NCI-H2081 (cell line): ENCODE measurements at places on chromosomes 2 and 18.

DNA sequence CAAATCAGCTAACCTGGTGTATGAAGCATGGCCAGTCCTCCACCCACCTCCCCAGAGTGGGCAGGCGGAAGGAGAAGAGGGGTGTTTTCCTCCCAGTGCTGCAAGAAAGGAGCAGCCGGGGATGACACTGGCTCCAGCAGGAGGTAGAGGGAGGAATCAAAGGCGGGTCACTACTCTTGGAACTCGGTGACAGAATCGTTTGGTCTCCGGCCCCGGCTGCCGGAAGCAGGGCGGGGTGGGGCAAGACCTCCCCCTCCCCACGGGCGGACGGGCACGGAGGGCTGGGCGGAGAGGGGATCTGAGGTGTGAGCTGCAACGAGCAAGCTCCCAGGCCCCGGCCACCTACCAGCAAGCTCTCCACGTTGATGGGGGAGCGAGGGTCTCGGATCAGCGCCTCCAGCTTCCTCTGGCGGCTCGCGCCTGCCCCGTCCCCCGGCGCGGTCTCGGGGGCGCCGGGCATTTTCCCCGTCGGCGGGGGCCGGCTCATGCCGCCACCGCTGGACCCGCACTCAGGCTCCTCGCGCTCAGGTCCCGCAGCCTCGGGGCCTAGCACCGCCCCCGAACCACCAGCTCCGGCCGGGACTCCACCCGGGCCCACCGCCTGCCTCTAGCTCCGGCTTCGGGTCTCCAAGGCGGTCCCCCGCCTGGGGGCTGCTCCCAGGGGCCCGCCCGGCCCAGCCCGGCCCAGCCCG lies 640 bp downstream of the ROCK2 start:
- peak; percentile 62 for DNase-seq

GRCh38 chr2:3146175-3146574 lies 231.4 kb downstream of the EIPR1 start:
- DNase-seq: no peak

DNA sequence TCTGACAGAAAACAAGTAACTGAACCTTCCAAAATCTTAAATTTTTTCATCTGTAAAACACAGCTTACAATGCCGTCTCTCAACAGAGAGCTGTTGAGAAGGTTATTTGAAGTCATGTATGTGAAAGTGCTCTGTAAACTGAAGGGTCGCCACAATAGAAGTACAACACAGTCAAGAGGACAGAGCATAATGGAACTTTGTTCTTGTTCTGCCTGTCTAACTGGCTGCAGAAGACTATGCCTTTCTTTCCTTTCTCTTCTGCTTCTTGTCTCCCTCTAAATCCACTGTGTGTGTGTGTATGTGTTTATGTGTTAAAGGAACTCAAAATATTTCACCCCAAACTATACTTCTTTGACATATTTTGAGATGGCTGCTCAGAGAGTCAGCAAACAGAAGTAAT lies 365.8 kb upstream of the RND3 start:
- DNase-seq: no peak

- DNase-seq: no peak
These were observed 217.7 kb upstream of the SMAD7 start for GRCh38 chr18:49168281-49168985.

- no peak for DNase-seq
These were observed 44.9 kb upstream of the LONRF2 start for GRCh38 chr2:100367163-100367562.

GRCh38 chr2:66582104-66582986 lies 147.4 kb downstream of the MEIS1 start:
- DNase-seq: no peak

DNA sequence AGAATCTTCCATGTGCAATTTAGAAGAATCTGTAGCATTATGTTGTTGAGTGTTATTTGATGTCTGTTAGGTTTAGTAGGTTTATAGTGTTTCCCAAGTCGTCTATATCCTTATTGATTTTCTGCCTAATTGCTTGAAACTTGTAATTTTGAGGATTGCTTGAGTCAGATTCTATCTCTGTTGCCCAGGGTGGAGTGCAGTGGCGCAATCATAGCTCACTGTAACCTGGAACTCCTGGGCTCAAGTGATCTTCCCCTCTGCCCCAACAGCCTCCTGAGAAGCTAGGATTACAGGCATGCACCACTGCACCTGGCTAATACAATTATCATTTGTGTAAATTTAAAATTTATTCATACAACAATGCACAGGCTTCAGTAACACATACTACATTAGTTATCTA lies 3.1 kb upstream of the TCF23 start:
- DNase-seq: no peak

- peak; percentile 27 for DNase-seq
These were observed 267.6 kb downstream of the SRBD1 start for GRCh38 chr2:45343251-45344017.

DNA sequence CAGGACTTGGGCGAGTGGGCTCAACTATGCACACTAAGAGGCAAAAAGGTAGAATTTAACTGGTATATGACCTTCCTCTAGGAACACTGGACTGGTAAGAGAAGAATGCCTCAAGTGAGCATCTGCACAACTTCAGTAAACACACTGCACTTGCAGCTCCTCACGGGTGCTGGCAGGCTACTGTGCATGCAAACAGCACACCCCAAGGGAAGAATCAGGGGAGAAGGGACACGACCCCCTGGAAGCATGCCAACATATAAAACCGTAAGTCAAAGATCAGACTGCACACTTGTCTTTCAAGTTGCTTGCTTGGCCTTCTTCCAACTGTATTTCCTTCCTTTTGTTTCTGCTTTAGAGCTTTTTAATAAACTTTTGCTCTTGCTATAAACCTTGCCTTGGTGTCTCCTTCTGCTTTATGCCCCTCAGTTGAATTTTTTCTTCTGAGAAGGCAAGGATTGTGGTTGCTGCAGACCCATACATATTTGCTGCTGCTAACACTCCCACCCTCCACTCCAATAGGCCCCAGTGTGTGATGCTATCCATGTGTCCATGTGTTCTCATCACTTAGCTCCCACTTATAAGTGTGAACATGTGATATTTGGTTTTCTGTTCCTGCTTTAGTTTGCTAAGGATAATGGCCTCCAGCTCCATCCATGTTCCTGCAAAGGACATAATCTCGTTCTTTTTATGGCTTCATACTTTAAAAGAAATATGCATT lies 263.7 kb upstream of the SPOPL start:
- DNase-seq: no peak
